ENCODE measurements at places on chromosomes 12 and 14. TPM values are rescaled to one million over a fixed set of nuclear protein-coding genes. Genes with fewer than 3 reads are reported as not detected.

The DBX2 gene
- not detected for total RNA-seq

The PAPOLA gene
- total RNA-seq = 190 TPM

The SCN8A gene
- 0.64 TPM for total RNA-seq

The PLEKHH1 gene
- 0.64 TPM for total RNA-seq

The TMEM132D gene
- total RNA-seq = not detected

The LTB4R gene
- 23.4 TPM for total RNA-seq

The SAMD15 gene
- total RNA-seq = 0.23 TPM

The PAN2 gene
- 47.4 TPM for total RNA-seq

The WASHC4 gene
- 40.2 TPM for total RNA-seq

The DIO3 gene
- total RNA-seq = not detected

The LRRC43 gene
- not detected for total RNA-seq

The ALX1 gene
- total RNA-seq = not detected

The LMO3 gene
- not detected for total RNA-seq

The HRK gene
- not detected for total RNA-seq

The RPGRIP1 gene
- total RNA-seq = not detected

The MOK gene
- 3.8 TPM for total RNA-seq

The SERPINA9 gene
- not detected for total RNA-seq

The PLXNC1 gene
- 25.3 TPM for total RNA-seq

The POTEM gene
- total RNA-seq = not detected

The COX6A1 gene
- total RNA-seq = 287 TPM

The ORMDL2 gene
- 68.2 TPM for total RNA-seq

The SPX gene
- 0.52 TPM for total RNA-seq

The AMHR2 gene
- total RNA-seq = not detected

The TMEM119 gene
- 0.30 TPM for total RNA-seq

The FGD6 gene
- total RNA-seq = 0.57 TPM

The RAD9B gene
- total RNA-seq = 0.75 TPM

The KRT2 gene
- total RNA-seq = 0.09 TPM

The AQP6 gene
- total RNA-seq = not detected

The MYH6 gene
- total RNA-seq = not detected

The C12orf56 gene
- 0.16 TPM for total RNA-seq

The CCDC38 gene
- total RNA-seq = 0.09 TPM

The OLR1 gene
- not detected for total RNA-seq

The ZNF384 gene
- total RNA-seq = 91.5 TPM

The CFAP251 gene
- total RNA-seq = 0.66 TPM
